ENCODE measurements at places on chromosomes 6 and 20.

DNA sequence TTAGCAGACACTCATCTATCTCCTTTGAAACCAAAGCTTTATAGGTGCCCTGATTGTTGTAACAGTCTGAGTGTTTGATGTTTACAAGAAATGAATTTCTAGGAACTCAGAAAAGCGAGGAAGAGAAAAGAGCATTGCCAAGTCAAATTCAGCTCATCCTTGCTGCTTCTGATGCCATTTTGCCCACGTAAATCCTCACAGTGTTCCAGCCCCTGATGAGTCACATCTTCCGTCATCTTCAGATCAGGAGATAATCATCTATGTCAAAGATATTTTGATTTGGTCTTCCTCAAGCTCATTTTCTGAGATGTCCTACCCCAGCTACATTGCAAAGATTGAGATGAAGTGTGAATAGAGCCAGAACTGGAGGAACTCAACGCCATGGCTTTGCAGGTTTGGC, 426.2 kb downstream of the BMP2 start:
- DNase-seq: no peak

DNA sequence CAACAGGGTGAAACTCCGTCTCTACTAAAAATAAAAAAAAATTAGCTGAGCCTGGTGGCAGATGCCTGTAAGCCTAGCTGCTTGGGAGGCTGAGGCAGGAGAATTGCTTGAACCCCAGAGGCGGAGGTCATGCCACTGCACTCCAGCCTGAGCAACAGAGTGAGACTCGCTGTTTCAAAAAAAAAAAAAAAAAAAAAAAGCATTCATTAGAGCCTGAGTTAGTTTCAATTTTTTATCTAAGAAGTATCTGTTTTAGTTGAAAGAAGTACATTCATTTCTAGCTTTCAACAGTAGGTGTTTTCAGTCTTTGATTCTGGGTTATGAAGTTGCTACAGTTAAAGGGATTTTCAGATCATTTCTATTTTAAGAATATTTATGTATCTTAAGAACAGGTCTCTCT, 42.2 kb downstream of the ZNF292 start:
- DNase-seq: no peak

- DNase-seq: no peak
Observed at GRCh38 chr6:111642463-111643158, 36.9 kb upstream of the TRAF3IP2 start.

- DNase-seq: no peak
Observed at GRCh38 chr6:37742401-37742760, 44.7 kb upstream of the MDGA1 start.

- no peak for DNase-seq
Observed at GRCh38 chr6:49401063-49401462, 62.0 kb downstream of the MMUT start.

DNA sequence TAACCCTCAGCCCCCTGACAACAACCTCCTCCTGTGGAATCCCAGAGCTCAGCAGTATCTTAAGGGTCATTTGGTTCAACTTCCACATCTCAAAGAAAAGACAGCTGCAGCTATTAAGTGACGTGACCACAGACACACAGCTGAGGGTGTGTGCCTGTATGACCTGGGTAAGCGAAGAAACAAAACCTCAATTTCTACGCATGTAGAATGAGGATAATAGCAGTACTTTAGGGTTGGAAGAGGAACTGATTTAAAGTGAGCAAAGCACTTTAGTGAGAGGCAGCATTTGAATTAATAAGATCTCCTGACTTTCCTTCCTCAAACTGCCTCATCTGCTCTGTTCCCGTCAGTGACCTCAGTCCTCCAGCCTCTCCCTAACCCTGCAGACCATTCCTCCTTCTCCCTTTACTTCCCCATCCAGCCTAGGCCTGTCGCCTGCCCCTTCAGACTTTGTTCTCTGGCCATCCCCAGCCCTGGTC, 6.8 kb upstream of the ARMC2 start:
- no peak for DNase-seq

DNA sequence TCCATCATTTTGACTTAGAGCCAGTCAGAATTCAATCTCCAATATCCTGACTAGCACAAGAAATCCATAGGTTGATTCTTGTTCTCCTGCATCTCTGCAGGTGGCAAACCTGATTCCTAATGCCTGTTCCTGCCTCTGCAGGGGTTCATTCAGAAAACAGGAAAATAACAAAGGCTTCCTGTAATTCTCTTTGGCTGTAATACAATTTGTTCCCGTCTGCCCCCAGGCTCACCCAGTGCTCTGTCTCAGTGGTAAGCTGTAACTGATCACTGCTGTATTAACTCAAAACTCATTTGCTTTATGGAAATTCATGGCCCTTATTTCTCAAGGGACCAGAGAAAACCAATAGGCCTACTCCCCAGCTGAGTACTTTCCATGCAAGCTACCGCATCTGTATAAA, 88.6 kb downstream of the OPRM1 start:
- DNase-seq: no peak

DNA sequence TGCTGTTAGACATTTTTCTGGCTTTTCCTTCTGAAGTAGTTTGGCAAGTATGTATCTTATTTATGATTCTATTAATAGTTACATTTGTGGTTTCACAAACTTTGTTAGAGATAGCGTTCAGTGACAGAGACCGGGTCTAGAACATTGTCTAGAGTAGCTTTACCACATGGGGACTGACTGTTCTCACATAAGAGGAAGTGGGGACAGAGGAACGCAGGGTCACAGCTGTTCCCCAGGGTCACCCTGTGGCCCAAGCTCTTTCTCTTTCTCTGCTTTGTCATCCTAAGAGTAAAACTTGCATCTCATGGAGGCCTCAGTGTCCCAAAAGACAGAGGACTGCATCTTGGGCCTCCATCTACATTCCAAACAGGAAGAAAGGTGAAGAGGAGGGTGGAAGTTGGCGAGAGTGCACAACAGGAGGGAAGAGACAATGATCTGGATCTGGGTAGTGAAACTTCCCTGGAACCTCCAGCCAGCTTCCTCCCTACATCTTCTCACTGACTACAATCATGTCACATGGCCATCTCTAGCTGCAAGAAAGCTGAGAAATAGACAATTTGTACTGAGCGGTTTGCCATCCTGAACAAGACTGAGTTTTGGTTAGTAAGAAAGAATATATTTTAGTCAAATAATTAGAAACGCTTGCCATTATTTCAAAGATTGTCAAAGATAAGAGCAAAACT, 645.8 kb upstream of the ARID1B start:
- DNase-seq: no peak

DNA sequence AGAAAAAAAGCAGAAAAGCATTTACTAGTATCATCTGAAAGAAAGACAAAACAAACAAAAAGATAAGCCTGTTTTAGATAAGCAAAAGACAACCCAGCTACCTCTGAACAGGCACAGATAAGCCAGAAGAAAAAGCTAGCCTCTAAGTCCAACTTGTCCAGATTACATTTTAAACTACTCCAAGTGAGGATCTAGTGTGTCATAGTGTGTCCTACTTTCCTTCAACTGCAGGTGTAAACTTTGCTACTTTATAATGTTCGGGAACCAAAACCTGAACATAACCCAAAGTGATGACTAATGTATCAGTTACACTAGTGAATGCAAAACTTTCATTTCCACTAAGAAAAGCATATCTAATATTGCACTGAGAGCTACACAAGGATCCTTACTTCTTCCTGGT, 19.5 kb downstream of the ADNP start:
- no peak for DNase-seq

- DNase-seq: no peak
Observed at GRCh38 chr6:114240796-114241195, 102.0 kb downstream of the HS3ST5 start.

GRCh38 chr20:31579245-31579644, 25.8 kb upstream of the ID1 start:
- DNase-seq: no peak

DNA sequence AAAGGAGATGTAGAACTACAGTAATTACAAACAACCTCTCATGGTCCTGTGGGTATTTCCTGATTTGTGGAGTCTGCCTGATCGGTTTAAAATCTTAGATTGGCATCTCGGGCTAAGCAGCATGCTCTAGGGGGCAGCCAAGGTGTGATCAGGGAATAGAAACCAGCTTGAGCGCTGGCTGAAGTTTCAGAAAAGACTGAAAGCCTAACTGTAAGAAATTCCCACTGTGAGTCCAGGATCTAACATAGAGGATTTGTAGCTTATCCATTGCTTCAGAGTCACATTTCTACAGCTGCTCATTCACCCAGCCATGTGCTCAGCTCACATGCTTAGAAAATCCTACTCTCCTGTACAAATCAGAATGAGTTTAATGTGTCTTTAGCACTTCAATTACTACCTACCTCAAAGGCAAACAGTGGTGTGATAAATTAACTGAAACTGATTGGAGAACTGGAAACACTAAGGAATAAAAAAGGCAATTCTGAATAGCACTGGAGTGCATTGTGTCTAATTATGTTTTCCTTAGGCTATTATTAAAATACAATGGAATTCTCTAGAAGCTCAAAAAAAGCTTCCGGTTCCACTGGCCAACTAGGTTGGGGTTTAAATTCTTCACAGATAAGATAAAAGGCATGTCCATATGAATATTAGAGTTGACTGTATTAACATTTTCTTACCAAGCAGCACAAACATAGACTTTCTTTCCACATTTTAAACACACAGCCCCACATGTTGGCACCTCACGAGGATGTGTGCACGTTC, 73.8 kb upstream of the MPC1 start:
- no peak for DNase-seq

GRCh38 chr6:158825951-158826306, 6.8 kb upstream of the EZR start:
- DNase-seq: no peak

DNA sequence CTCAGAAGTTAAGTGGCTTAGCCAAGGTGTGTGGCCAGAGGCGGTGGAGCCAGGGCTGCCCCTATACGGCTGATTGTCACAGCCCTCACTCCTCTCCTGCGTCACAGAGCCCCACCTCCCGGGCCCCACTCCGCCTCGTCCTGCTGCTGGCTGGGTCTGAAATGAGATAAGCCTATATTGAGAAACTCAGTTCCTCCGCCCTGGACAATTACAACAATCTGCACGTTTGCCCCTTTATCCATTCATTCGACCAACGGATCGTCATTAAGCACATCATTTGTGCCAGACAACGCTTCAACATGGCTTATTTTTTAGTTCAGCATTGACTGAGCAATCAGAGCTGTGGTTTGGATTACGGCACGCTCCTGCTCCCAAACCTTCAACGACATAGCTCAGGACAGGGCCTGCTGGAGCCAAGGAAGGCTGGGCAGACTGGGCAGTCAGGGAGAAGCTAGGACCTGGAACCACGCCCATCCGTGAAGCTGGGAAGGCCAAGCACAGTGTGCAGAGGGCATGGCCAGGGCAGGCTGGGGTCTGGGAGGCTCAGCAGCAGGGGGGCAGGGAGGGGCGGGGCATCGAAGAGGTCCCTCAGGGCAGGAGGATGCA, 16.6 kb upstream of the EZR start:
- DNase-seq: no peak

DNA sequence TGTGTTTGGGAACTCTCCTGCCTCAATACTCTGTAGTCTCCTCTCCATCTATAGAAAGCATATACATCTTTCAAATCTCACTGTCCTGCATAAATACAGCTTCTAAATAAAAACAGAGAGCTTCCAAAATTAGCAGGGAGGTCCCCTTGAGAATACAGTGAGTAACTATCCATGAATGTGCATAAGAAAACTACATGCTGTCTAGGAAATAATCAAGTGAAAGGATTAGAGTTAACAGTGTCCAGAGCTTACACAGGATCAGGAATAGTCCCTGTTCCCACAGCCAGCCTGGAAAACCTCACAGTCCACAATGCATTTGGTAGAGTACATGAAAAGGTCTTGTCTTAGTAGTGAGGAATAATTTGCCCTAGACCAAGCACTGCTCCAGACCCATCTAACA, 123.0 kb upstream of the POU3F2 start:
- no peak for DNase-seq

- DNase-seq: no peak
Observed at GRCh38 chr6:157203312-157203744, 120.0 kb downstream of the TMEM242 start.

GRCh38 chr6:150651808-150652470, 52.3 kb downstream of the PLEKHG1 start:
- no peak for DNase-seq

DNA sequence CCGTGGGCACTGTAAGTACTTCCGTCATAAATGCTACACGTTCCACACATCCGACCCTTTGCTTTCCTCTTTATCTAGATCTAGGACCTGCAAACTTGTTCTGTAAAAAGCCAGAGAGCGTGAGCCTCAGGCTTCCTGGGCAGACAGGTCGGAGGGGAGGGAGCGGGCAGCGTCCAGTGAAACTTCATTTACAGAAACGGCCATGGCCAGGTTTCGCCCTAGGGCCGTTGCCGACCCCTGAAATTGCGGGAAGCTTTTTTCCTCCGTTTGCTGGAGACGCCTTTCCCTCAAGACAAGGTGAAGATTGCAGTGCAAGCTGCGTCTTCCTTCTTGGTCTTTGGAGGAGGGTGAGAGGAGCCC, 155.4 kb downstream of the DLL1 start:
- no peak for DNase-seq

DNA sequence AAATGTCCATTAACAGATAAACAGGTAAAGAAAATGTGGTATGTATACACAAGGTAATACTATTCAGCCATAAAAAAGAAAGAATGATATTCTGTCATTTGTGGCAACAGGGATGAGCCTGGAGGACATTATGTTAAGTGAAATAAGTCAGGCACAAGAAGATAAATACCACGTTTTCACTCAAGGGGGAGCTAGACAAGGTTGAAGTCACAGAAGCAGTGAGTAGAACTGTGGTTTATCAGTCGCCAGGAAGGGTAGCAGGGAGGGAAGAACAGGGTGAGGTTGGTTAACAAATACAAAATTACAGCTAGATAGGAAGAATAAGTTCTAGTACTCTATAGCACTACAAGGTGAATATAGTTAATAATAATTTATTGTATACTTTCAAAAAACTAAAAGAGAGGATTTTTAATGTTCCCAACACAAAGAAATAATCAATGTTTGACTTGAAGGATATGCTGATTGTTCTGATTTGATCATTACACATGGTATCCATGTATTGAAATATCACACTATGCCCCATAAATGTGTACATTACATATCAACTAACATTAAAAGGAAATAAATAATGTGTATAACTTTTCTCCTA, 21.1 kb downstream of the RTN4IP1 start:
- peak; percentile 13 for DNase-seq

DNA sequence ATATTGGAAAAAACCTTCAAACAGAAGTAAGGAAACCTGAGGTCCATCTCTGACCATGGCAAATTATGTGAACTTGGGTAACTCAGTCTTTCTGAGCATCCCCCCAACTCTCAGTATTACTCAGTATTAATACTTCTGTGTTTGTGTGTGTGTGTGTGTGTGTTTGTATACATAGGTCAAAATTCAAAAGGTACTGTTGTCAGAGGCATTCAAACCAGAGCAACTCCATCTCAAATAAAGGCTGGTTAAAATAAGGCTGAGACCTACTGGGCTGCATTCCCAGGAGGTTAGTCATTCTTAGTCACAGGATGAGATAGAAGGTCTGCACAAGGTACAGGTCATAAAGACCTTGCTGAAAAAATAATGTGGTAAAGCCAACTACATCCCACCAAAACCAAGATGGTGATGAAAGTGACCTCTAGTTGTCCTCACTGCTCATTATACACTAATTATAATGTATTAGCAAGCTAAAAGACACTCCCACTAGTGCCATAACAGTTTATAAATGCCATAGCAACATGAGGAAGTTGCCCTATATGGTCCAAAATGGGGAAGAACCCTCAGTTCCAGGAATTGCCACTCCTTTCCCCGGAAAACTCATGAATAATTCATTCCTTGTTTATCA, 33.3 kb upstream of the SLC22A16 start:
- DNase-seq: no peak

GRCh38 chr6:105164418-105164817, 15.4 kb downstream of the POPDC3 start:
- DNase-seq: no peak

- no peak for DNase-seq
Observed at GRCh38 chr6:125957391-125957693, 772 bp downstream of the HINT3 start.

GRCh38 chr6:12001706-12002435, 10.2 kb upstream of the HIVEP1 start:
- no peak for DNase-seq
